ENCODE measurements at places on chromosomes 1 and 21. TPM values are rescaled to one million over a fixed set of nuclear protein-coding genes. Genes with fewer than 3 reads are reported as not detected.

- no peak for DNase-seq
Observed at GRCh38 chr21:32929633-32930038, 96.1 kb upstream of the OLIG2 start.

DNA sequence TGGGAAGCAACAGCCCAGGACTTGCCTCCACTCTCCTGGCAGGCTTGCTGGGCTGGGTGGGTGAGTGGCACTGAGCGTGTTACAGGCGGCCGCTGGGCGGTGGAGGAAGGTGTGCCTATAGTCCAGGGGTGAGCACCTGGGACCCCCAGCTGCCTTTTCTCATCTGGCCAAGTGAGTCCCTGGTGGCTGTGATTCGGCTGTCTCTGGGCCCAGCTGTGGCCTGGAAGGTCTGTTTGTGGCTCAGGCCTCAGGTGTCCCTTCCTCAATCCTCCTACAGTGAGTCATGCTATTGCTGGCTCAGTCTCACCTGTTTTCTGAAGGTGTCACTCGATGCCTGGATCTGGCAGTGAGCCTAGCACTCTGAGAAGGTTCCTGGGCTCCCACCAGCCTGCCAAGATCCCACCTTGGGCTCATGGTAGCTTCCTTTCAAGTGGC is 564.2 kb downstream of the PTPRU start:
- no peak for DNase-seq

DNA sequence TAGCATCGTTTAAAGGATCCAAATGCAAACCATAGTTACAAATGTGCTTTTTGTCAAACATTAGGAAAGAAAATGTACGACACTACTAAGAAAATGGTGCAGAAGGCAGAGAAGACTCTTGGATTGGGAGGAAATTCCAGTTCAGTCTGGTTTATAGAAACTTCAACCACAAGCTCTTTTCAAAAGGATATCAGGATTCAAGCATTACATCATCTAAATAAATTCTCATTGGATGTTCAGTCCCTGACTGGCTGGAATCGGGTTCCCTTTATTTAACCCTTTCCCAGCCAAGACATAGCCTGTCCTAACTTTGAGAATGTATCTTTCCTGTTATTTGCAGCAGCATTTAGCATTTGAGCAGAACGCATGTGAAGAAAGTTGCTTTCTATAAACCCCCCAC is 184.6 kb downstream of the LMO4 start:
- DNase-seq: no peak

Gene RGS1
- 18.1 TPM for total RNA-seq

Gene DDR2
- total RNA-seq: 7.5 TPM

Gene CYP4A22
- not detected for total RNA-seq
